ENCODE measurements at places on chromosomes 6 and 20. TPM values are rescaled to one million over a fixed set of nuclear protein-coding genes. Genes with fewer than 3 reads are reported as not detected.

DNA sequence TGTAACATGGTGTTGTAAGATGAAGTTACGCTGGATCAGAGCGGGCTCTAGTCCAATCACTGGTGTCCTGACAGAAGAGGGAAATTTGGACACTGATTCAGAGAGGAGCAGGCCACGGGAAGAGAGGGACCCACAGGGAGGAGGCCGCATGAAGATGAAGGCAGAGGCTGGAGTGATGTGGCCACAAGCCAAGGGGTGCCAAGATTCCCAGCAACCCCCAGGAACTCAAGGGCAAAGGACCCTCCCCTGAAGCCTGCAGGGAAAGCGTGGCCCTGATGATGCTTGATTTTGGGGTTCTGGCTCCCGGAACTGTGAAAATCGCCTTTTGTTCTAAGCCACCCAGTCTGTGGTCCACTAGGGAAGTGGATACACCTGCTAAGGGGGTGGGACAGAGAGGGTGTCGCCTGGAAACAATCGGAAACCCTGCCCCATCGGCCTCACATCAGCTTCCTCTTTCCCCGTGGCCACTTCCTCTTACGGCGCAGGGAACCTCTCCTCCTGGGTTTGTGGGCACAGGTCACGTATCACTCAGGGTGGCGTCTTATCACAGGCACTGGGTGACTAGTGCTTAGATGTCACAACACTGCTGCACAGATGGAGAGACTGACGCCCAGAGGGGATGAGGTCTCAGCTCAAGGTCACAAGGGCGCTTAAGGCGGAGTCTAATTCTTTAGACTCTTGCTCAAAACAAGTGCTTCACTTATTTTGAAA is 58.0 kb downstream of the SULF2 start:
- peak; percentile 57 for DNase-seq

DNA sequence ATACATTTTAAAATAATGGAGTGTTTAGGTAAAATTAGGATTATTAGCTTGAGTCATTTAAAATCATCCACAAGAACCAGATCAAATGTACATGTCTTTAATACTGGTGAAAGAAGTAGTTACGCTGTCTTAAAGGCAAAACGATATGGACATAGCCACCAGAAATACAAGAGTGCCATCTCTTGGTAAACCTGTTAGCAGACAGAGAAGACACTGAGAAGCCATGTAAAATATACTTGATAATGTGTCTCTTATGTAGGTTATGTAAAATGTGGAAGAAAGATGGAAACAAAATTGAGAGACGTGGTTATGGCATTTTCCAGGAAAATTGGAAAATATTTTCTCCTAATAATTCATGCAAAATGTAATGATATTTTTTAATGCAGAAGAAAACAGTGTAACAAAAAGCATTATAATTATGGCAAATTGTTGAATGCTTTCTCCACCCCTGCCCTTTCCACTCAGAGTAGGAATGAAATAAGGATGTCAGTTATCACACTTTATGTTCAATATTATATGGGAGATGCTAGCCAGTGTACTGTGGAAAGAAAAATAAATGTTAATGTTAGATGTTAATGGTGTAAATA is 12.2 kb upstream of the SLC17A2 start:
- no peak for DNase-seq

The GRIK2 gene
- not detected for total RNA-seq

DNA sequence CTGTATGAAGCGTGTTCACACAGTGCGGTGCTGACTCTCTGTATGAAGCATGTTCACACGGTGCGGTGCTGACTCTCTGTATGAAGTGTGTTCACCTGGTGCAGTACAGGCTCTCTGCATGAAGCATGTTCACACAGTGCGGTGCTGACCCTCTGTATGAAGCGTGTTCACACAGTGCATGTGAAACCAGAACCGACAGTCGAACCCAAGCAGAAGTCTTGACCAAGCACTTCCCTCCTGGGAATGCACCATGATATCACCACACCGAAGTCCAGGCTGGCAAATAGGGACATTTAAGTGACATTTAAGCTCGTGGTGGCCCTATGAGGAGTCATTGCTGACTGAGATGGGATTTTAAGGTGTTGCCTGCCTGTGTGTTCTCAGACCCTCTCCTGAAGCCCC is 11.3 kb upstream of the SERPINB1 start:
- no peak for DNase-seq

- no peak for DNase-seq
These were observed 394.6 kb downstream of the KIF16B start for GRCh38 chr20:16178546-16179135.

GRCh38 chr6:127630800-127631199 is 53.8 kb downstream of the C6orf58 start:
- no peak for DNase-seq

DNA sequence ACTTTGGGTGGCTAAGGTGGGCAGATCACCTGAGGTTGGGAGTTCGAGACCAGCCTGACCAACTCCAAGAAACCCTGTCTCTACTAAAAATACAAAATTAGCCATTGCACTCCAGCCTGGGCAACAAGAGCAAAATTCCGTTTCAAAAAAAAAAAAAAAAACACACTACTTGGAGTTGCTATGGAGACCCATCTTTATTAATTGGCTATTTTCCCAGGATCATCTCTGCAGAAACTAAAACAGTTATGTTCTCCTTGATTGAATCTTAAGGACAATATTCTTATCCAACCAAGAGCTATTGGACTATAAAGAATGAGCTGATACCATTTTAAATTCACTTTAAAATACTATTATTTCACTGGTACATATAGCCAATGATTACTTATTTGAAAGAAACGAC is 14.7 kb downstream of the AKIRIN2 start:
- no peak for DNase-seq

The ZNF334 gene
- total RNA-seq: 0.81 TPM

GRCh38 chr6:31614075-31614619 is 887 bp upstream of the AIF1 start:
- DNase-seq: no peak

The CRISP3 gene
- total RNA-seq: not detected

DNA sequence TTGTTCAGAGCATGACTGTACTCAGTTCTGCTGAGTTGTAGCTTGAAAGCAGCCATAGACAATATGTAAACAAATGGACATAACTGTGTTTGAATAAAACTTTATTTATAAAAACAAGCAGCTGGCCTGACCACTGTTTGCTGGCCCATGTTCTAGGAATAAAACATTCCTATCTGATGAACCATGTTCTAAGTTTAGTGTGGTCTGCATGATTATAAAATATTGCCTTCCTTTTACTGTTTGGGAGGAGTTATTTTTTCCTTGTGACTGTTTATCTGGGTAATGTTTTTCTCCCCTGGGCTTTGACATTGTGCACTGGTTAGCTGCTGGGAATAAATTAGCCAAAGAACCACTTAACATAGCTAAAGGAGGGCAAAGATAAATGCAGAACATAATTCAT is 55.1 kb downstream of the CDS2 start:
- DNase-seq: no peak

DNA sequence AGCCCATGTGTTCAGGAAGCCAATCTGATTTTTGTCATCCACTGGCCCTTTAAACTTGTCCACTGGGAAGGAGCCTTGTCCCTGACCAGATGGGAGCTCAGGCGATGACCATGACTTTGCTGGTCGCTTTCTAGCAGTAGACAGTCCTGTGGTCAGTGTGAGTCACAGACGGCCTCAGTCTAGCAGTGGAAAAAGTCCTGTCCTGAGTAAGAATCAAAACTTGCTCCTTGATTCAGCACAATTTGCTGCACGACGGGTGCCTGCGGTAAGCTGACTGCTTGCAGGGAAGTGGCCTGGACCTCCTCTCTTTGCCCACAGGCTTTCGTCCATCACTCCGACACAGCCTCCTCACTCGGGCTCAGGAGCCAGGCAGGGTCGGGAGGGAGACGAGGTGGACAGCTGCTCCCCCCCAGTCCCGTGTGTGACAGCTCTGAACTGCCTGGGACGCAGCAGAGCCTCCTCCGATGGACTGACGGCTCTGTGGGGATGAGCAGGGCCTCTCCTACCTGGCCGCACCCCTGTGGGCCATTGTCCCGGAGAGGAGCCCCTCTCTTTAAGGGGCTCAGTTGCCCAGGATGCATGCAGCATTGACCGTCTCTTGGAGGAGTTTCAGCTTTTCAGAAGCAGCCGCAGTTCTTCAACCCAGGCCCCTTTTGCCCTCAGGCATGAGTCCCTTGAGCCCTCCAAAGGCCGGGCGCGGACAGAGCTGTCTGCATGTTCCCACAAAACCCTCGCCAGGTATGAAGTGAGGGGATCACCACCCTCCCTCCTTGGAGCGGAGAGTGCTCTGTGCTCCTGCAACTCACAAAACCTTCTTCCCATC is 209.2 kb downstream of the ANKRD60 start:
- no peak for DNase-seq

GRCh38 chr20:53986037-53986650 is 84.2 kb downstream of the BCAS1 start:
- no peak for DNase-seq

- DNase-seq: no peak
These were observed 1.2 kb downstream of the ZNF831 start for GRCh38 chr20:59164686-59165391.

The ARMH2 gene
- total RNA-seq: 4.5 TPM

DNA sequence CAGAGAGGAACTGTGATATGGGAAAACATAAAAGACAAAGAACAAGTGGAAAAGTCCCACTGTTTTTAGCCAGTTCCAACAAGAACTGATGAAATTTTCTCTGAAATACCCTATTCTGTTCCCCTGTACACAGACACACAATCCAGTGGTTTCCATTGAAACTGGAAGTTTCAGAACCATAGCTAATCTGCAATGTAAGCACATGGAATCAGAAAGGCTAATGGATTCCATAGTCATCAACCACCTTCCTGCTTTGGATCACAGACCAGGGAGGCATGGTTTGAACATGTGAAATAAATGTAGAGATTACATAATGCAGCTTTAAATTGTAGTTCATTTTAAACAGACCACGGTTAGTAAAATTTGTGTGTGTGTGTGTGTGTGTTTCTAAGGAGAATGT is 242.1 kb downstream of the GJA1 start:
- no peak for DNase-seq

The TUBB1 gene
- total RNA-seq: not detected

The MYH7B gene
- total RNA-seq: 0.82 TPM

The BPIFB2 gene
- not detected for total RNA-seq

DNA sequence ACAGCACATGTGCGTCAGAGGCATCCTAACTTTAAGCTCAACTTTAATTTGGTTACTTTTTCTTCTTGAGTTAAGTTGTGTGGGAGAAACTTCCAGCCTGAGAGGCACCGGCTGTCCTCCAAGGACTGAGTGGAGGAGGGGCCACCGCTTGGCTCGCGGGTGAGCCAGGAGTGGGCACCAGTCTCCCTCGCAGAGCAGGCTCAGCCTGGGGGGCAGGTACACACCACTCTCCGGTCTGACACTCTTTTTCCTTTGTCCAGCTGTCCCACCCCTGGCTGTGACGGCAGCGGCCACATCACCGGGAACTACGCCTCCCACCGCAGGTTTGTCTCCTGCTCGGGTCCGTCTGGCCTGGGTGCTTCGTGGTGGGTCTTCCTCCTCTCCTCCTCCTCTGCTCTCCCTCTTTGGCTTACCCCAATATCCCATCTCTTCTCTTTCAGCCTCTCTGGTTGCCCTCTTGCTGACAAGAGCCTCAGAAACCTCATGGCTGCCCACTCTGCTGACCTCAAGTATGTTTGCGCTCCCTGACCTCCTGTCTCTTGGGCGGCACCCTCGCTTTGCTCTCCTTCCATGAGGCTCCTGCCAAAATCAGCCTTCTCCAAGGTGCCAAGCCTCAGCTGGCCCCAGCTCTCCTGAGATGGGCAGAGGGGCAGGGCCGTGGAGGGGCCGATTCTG is 32.6 kb upstream of the PCMTD2 start:
- DNase-seq: no peak

- no peak for DNase-seq
These were observed 60.9 kb downstream of the MCHR2 start for GRCh38 chr6:99933129-99933528.

Data from naive thymus-derived CD8-positive, alpha-beta T cell (primary cell).